ENCODE measurements at places on chromosomes 11 and 22. TPM values are rescaled to one million over a fixed set of nuclear protein-coding genes. Genes with fewer than 3 reads are reported as not detected.
A peak's percentile ranks its signal among the peaks of the same experiment; 100 is the strongest.

DNA sequence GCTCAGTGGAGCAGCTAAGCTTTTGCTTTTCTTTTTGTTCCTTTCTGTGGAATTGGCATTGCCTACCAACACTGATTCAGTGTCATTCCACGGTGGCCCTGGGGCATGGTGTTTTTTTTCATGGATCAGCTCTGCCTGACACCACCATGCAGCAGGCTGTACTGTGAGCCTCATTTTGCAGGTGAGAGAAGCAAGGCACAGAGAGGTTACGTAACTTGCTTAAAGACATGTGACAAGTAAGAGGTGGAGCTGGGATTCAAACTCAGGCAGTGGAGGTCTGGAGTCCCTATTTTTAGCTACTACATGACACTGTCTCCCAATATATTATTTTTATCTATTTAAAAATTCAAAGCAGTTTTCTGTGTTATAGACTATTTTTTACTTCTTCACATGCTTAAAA lies 44.4 kb downstream of the APOL3 start:
- DNase-seq: no peak
- no peaks in the 10 kb centered on the region for H3K27me3 ChIP-seq
- H3K4me1 ChIP-seq: no peaks in the 10 kb centered on the region

KRTAP5-9 gene
- total RNA-seq: 0.90 TPM

GRCh38 chr11:134393638-134394037 lies 18.4 kb downstream of the B3GAT1 start:
- no peaks in the 10 kb centered on the region for H3K4me1 ChIP-seq
- H3K27me3 ChIP-seq: no peaks in the 10 kb centered on the region
- DNase-seq: peak; percentile 74
- peak overlapping the region; percentile 38 for H3K27ac ChIP-seq

TRIM51G gene
- not detected for total RNA-seq

RAG2 gene
- not detected for total RNA-seq

- H3K27me3 ChIP-seq: no peaks in the 10 kb centered on the region
- no peaks in the 10 kb centered on the region for H3K36me3 ChIP-seq
- H3K4me1 ChIP-seq: no peaks in the 10 kb centered on the region
- H3K27ac ChIP-seq: no peak overlapping the region
- no peak for DNase-seq
Measured at GRCh38 chr22:44202261-44202789, 21.6 kb downstream of the PARVG start.

Data from endodermal cell (in vitro differentiated cells).